ENCODE measurements at places on chromosomes 4 and X. TPM values are rescaled to one million over a fixed set of nuclear protein-coding genes. Genes with fewer than 3 reads are reported as not detected.

HSFX1 gene
- total RNA-seq = 0.18 TPM

HERC5 gene
- not detected for total RNA-seq

ZNF732 gene
- total RNA-seq = 0.53 TPM

BEX2 gene
- not detected for total RNA-seq

DAPP1 gene
- not detected for total RNA-seq

COL25A1 gene
- total RNA-seq = not detected

ARHGAP4 gene
- 10.6 TPM for total RNA-seq

CYSLTR1 gene
- total RNA-seq = not detected

GC gene
- total RNA-seq = not detected

MTMR1 gene
- 13.1 TPM for total RNA-seq

CFAP99 gene
- not detected for total RNA-seq

CC2D2A gene
- 27.6 TPM for total RNA-seq

NIPAL1 gene
- 1.4 TPM for total RNA-seq

F8A3 gene
- total RNA-seq = 3.5 TPM

CENPE gene
- 14.4 TPM for total RNA-seq

TMEM192 gene
- 9.9 TPM for total RNA-seq

EGF gene
- total RNA-seq = 1.9 TPM

GUCY1A1 gene
- total RNA-seq = 0.35 TPM

SULT1B1 gene
- total RNA-seq = 1.2 TPM

CSN1S1 gene
- not detected for total RNA-seq

GAGE2A gene
- total RNA-seq = not detected

MAOB gene
- total RNA-seq = 0.89 TPM

OTC gene
- not detected for total RNA-seq

NWD2 gene
- total RNA-seq = not detected

SGCB gene
- 13.0 TPM for total RNA-seq

SYTL4 gene
- 7.1 TPM for total RNA-seq

TRIM60 gene
- not detected for total RNA-seq

ZNF330 gene
- 28.3 TPM for total RNA-seq

DMD gene
- total RNA-seq = 3.2 TPM

MAGEB5 gene
- total RNA-seq = not detected

TMEM47 gene
- 20.2 TPM for total RNA-seq

MXRA5 gene
- total RNA-seq = 0.86 TPM

POU3F4 gene
- total RNA-seq = not detected

MTMR8 gene
- total RNA-seq = not detected

HGFAC gene
- total RNA-seq = not detected

TSPAN7 gene
- total RNA-seq = not detected

Measured in myometrial cell (primary cell).